Right forelimb (tissue), 1 donor: ENCODE measurements at places on chromosomes 5 and 9.

DNA sequence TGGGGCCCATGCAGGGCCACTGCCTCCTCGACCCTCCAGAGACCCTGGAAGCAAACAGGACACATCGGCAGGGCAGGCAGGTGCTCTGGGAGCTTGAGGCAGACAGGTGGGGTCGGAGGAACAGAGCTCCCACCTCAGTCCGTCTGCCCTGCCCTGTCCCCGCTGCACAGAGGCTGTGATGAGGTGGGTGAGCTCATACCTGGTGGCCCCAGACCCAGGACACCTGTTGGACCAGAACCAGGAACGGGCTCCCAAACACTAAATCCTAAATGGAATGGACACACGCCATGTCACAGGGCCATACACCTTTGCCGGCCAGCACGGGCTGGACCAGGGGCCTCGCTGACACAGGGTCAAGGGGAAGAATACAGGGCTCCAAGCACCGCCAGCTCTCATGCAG lies 5.5 kb downstream of the SOHLH1 start:
- DNase-seq = no peak

DNA sequence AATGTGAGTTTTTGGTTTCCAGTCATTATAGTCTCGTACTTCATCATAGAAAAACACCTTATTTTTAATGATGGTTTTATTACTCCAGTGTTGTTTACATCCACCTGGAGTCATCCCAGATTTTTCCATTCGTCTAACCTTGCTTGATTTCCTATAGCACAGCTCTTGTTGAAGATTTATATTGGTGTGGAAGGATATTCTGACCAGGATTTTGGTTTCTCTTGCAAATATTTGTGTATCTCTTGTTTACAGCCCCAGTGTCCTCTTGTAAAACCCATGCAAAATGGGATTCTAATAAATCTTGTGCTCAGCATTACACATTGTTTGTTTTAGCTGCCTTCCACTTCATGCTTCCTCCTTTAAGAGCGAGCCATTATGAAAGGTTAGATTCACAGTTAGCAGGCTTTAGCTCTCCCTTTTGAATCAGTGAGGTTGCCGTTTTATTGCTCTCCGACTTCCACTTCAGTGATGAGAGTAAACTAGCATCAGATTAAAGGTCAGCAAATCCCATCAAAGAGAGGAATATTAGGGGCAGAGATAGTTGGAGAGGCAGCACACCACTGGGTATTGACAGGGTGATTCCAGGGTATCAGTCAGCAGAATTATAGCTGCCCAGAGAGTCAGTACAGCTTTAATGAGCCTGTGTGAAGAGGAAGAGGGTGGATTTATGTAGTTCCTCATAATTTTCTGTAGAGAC lies 157.1 kb downstream of the PBX3 start:
- no peak for DNase-seq

DNA sequence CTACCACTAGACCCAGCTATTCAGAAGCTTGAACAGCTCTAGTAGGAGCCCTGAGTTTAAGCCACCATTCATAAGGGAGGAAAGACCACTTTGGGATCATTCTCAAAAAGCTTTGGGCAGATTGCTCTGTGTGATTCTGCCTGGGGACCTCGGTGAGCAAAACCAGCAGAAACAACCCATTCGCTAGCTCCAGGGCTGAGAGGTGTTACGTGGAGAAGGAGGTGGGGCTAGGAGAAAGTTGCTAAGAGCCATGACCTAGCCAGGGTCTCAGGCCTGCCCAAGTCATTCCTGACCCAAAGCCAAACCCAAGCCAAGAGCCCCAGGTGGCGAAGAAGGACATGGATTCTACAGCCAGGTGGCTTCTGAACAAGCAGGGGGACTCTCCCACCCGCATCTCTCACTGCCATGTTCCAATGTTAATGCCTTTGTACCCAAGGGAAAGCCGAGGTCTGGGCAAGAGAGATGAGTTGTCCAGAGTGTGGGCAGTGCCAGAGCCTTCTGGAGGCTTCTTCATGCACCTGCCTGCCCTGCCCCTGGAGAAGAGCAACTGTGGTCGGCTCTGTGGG lies 4.0 kb upstream of the BARHL1 start:
- DNase-seq = no peak

DNA sequence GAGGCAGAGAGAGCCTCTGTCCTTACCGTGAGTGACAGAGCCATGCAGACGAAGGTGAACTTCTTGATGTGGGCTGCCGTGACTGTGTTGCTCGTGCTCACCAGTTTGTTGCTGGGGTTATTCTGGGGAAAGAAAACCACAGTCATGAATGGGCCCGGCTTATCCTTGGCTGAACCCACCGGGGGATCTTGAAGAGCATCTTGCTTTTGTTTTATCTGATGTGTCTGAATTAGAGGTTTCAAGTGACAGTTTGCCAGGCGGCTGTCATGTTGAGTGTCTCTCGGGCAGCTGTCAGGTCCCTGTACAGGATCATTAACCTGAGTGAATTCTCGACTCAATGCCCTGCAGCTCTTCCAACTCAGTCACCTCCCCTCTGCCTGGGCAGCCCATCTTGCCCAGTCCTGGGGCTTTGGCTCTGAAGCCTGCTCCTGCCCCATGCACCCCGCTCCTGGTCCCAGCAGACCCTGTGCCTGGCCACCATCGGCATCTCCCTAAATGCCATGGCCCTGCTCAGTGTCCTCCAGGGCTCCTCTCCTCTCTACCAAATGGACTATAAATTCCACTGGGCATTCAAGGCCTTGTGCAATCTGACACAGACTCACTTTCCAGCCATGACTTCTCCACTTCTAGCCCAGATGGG lies 77.4 kb downstream of the OTULIN start:
- DNase-seq = no peak

GRCh38 chr5:40378396-40379177 lies 301.1 kb upstream of the PTGER4 start:
- no peak for DNase-seq

DNA sequence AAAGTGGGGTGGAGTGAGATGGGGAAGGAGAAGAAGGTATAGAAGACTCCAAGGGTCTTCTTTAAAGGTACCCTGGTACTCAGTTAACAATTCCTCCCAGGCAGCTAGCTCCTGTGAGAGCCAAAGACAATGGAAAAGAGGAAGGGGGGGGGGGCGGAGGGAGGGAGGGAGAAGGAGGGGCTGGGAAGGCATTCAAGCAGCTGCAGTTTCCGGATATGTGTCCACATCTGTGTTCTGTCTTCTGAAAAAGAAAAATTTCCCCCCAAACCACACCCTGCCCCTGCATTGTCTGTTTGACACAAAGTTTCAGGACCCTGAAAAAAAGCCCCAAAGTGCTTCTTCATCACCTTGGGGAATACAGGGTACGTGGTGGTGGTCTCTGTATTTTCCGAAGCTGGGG lies 11.1 kb downstream of the SPRY4 start:
- no peak for DNase-seq

DNA sequence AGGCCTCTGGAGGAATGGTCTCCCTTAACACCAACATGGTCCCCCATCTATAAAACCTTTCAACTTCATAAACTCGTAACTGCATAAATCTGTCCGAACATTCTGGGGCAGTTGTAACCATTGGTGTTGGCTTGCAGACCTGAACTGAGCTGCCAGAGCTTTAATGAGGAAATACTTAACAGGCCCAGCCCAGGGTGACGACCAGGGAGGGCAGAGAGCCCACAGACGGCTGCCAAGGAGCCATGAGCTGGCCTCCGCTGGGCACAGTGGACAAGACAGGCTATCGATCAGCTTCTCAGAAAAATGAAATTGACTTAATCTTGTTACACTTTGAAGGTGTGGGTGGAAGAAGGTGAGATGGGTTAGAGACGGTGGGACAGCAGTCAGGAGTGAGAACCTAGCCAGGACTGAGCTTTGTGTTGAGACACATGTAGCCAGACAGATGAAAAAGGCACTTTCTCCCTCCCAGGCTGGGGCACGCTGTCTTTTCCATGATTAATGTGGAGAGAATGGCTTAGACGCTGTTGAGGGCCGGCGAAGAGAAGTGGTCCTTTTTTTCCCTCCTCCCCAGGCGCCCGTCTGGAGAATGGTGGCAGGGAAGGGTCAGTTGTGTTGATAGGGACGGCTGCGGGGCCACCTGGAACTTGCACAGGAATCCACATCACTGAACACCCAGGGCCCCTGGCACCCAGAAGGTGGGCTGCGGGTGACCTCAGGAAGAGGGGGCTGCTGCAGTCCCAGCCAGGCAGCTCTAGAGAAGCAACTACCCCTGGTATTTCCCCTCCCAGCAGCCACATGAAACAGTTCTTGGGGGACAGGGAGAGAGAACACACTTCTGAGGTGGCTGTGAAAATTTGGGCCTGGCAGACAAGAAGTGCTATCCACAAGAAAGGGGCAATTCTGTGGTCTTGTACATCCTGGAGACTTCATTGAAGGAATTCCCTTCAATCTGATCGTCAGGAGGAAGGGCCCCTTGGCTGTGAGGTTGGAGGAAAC lies 27.3 kb upstream of the TCOF1 start:
- no peak for DNase-seq

- no peak for DNase-seq
These were observed 29.8 kb upstream of the ALDOB start for GRCh38 chr9:101465326-101465915.

DNA sequence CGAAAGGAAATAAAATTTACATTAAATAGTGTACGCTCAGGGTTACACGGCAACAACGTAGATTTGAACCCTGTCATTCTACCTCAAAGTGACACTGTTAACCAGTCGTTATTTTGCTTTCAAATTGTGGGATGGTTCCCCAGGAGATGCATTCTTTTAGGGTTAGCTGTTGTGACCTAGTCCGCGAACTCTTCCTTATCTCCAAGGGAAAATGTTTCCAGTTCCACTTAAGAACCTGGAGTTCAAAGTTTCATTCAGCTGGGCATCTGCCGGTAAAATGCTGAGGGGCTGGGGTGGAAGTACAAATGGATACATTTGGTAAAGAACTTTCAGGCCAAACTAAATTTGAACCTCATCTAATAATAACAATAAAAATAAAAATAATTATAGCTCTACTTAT lies 264.6 kb downstream of the NR3C1 start:
- no peak for DNase-seq

DNA sequence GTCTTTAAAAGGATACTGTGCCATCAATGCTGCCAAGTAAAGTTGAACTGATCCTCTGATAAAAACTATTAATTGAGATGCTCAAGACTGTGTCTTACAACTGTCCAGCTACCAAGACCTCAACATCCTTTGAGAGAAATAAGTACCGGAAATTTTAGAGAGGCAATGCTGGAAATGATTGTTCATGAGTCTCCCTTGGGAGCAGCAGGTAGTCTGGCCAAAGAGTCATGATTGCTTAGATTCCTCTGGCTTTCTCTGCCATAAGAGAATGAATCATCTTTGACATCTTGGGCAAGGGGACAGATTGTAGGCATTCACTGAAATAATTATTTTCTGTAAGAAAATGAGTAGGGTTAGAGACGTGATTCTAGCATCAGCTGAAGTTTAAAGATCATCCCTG lies 466.6 kb upstream of the DAB2 start:
- DNase-seq = no peak

GRCh38 chr5:36377192-36377591 lies 75.5 kb upstream of the RANBP3L start:
- DNase-seq = no peak

DNA sequence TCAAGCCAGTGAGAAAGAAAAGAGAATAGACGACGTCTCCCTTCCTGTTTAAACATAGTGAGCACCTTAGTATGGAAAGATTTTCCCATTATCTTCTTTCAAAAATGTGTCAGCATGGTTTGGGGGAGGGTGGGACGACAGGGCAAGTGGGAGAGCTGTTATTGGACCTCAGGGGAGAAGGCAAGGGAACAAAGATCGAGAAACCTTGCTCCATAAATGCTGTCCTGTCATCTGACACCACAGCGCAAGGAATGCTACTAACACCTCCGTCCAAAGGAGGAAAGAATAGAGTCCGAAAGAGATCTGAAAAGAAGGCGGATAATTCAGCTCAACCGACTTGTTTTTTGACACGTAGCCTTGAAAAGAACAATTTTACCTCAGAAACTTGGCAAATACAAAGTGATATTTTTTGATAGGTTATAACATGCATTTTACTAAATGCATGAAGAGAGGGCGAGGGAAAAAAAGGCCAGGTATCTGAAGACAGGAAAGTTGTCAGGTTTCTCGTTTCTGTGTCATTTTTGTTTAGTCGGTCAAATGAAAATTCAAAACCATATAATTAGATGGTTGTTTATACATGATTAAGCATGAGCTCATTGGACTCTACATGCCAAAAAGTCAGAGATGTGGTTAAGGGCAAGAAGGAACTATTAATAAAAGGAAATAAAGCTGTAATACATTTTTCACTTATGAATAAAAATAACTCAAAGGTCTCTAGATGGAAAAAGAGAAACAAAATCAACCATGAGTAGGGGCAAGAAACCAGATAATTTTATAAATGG lies 155.7 kb downstream of the GLIS3 start:
- no peak for DNase-seq

GRCh38 chr9:102855641-102856040 lies 139.5 kb upstream of the CYLC2 start:
- no peak for DNase-seq

DNA sequence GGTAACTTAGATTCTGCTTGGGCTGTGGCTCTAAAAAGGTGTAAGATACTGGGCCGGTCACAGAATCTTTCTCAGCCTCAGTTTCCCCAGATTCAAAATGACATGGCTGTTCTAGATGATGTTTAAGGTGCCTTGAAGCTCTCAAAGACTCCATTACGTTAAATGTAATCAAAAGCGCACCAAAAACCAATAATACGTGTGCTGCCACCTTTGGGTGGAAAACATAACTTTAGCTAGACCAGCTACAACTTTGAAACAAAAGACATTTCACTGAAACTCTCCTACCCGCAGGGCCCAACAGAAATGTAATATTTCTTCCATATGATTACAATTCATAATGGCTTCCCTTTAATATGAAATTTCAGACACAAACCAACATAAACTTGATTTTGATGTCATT lies 35.0 kb upstream of the PCSK5 start:
- DNase-seq = no peak

- DNase-seq = no peak
These were observed 52.2 kb downstream of the PTCD2 start for GRCh38 chr5:72372331-72372730.

DNA sequence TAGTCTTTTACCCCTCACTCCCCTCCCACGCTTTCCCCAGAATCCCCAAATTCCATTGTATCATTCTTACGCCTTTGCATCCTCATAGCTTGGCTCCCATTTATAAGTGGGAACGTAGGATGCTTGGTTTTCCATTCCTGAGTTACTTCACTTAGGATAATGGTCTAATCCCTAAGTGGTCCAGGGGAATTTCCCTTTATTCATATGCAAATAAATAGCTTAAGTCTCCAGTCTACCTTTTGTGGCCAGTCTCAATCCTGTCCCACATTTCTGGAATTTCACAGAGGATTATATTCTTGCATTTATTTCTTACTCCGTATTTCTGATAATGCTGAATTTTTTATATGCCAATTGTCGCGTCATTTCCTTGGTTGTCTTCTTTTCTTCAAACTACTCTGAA lies 245.6 kb upstream of the DAB2 start:
- no peak for DNase-seq

- no peak for DNase-seq
These were observed 364.3 kb upstream of the CDH10 start for GRCh38 chr5:25009063-25009462.
